ENCODE measurements at places on chromosomes 13 and 19.

GRCh38 chr19:58406818-58407657 is 1.4 kb upstream of the ZNF584 start:
- DNase-seq = no peak

DNA sequence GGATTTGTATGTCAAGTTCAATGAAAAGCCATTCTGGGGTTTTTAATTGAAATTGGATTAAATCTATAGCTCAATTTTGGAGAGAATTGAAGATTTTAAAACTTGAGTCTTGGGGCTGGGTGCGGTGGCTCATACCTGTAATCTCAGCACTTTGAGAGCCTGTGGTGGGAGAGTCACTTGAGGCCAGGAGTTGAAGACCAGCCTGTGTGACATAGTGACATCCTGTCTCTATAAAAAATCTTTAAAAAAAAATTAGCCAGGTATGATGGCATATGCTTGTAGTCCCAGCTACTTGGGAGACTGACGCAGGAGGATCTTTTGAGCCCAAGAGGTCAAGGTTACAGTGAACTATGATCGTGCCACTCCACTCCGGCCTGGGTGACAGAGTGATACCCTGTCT is 41.2 kb downstream of the VAV1 start:
- no peak for DNase-seq

- DNase-seq = no peak
Measured at GRCh38 chr13:36763126-36763722, 55.8 kb upstream of the RFXAP start.

- peak; percentile 92 for DNase-seq
Measured at GRCh38 chr19:4694211-4694987, 24.3 kb upstream of the MYDGF start.

- DNase-seq = peak; percentile 2
Measured at GRCh38 chr13:68748038-68748437, 1359.6 kb upstream of the ATXN8OS start.

DNA sequence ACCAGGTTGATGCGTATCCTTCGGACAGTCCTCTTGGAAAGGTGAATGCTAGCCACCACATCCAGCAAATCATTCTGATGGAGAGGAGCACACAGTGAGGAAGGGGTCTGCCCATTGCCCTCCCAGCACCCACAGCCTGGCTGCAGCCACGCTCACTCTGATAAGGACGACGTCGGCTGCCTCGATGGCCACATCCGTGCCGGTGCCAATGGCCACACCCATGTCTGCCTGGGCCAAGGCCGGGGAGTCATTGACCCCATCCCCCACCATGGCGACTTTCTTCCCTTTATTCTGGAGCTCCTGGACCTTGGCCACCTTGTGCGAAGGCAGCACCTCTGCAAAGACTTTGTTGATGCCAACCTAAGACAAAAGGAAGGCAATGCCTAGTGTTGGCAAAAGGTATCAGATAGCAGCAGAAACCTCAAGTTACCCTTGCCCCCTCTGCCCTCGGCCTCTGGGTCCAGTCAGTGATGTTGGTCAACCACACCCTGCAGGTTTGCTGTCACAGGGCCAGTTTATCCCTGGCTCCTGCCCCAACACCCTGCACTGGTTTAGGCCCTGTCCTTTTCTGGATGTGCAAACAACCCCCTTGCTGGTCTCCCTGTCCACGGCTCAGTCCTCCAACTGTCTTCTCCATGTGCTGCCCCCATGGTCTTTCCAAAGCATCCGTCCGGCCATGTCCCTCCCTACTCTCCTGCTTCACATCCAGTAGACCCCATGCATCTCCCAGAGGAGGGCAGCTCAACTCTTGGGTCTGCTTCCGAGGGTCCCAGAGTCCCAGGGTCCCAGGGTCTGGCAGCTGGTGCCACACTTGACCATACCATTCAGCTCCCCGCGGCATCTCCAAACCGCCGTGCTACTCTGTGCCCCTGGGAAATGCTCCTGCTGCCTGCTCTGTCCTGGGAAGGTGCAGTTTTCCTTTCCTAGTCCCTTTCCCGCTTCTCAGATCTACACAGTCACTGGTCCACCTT is 73.6 kb downstream of the ATP7B start:
- no peak for DNase-seq

GRCh38 chr19:13841086-13841961 is 35.6 kb upstream of the NANOS3 start:
- DNase-seq = peak; percentile 38

GRCh38 chr19:38596057-38596981 is 21.4 kb downstream of the MAP4K1 start:
- peak; percentile 11 for DNase-seq

DNA sequence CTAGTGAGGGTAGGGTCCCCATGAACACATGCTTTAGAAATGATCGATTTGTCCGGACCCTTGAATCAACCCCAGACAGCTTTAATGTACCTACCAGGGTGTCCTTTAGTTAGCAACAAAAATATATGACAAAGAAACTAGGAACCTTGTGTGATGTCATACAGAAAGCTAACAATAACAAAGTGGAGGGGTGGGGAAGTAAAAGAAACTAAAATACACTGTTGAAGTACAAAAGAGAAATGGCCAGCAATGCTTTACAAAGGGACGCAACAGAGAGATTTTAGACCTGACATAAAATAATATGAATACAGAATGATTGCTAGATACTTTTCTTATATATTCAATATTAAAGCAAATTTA is 40.0 kb downstream of the DZIP1 start:
- no peak for DNase-seq

GRCh38 chr13:26463848-26464247 is 93.6 kb upstream of the WASF3 start:
- no peak for DNase-seq
